ENCODE measurements at places on chromosomes 5 and 9.

DNA sequence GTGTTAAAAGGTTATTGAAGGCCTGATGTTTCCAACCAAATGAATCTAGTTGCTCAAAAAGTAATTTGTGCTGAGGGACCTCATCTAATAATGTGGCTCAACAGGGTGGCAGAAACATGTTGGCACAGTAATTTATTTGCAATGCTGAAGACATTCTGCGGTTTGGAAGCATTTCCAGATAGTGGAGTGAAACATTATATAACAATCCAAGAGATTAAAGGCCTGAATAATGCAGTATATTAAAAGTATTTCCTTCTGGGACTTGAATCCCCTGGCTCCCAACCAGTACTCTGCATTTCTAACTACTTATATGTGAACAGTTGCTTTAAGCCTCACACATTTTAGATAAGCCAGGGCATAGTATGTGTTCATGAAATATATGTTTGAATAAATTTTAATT, 25.9 kb upstream of the ALDH1A1 start:
- DNase-seq, result no peak

DNA sequence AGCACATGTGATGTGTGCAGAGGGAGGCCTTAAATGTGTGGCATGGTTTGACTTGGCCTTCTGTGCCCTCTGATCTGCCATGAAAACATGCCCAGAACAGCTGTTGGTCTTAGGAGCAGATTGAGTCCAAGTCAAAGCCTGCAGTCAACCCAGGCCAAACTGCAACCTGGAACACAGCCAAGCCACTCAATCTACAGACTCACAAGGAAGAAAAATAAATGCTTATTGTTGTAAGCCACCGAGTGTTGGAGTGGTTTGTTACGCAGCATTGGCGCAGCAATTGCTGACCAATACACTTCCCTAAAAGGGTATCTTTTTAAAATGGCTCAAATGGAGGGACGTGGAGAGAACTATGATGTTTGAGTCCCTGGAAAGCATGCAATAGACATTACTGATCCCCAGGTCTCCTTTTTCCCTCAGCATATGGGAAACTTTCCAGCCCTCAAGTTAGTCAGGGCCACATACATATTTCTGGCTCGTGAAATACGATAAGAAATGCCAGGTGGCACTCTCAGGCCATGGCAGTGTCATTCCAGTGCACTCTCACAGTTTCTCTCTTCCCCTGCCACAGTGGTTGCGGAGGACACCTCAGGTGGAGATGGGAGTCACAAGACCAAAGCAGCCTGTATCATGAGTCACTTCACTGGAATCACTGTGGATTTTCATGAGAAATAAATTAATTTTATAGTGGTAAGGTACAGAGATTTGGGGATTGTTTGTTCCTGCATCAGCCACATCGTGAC, 168.0 kb upstream of the ZNF618 start:
- DNase-seq, result no peak

- no peak for DNase-seq
These were observed 31.3 kb downstream of the TMEM174 start for GRCh38 chr5:73204332-73204731.

DNA sequence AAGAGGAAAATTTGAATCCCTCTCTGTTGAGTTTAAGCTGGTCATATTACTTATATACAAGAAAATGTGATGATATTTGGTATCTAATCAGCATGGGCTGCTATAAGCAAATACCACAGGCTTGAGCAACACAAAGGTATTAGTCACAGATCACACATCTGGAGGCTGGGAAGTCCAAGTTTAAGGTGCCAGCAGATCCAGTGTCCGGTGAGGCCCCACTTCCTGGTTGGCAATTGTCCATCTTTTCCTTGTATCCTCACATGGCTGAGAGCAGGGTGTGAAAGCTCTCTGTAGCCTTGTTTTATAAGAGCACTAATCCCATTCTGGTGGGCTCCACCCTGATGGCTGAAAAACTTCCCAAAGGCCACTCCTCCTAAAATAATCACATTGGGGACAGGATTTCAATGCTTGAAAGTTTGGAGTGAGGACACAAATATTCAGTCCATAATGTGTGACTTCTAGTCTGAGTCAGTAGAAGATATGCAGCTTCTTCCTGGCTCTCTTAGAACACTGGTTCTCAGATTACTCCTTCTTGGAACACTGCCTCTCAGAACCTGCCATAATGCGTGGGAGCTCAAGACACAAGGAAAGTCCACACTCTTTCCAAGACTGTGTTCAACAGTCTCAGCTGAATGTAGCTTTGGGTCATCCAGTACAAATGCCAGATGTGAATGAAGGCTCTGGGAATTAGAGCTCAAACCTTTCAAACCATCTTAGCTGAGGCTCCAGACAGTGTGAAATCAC, 124.1 kb downstream of the PRDM9 start:
- DNase-seq, result no peak

DNA sequence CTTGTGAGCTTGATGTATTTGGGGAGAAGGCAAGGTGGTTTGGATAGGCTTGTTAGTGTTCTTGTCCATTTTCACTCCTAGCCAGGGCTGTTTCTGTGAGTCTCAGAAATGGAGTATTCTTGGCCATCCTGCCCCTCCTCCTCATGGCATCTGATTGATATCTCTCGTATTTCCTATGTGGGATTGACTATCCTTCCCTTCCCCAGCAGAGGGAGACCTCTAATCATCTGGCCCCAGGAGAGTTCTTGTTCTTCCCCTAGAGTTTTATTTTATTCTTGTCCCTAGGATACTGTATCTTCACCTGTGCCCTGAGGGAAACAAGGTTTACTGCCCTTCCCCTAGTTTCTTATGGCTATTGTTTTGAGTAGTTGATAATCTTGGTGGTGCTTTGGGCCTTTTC, 114.4 kb downstream of the VPS13A start:
- DNase-seq, result no peak

GRCh38 chr9:36969216-36969771, 64.8 kb downstream of the PAX5 start:
- no peak for DNase-seq

GRCh38 chr9:127096208-127096607, 26.2 kb downstream of the ANGPTL2 start:
- no peak for DNase-seq
